ENCODE measurements at places on chromosomes 2 and 18.

DNA sequence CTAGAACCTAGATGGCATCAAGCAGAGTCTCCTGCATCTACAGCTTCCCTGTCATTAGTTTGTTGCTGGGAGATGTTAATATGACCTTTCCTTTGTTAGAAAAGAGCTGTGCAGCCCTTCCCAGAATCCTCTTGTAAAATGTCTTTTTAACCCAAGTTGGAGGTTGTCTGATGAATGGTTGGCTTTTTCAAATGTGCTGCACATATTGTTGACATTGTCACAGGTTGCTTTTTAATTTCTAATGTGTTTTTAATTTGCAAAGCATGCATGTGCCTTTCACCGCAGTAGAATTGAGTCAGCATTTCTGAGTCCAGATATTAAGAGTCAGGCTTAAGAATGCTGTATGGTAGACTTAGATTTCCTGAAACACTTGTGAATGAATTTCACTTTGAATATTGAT, 120.8 kb downstream of the GREB1L start:
- DNase-seq = no peak

- no peak for DNase-seq
Measured at GRCh38 chr2:97932975-97933662, 62.6 kb downstream of the TMEM131 start.

GRCh38 chr2:192645811-192646598, 451.3 kb upstream of the TMEFF2 start:
- no peak for DNase-seq

DNA sequence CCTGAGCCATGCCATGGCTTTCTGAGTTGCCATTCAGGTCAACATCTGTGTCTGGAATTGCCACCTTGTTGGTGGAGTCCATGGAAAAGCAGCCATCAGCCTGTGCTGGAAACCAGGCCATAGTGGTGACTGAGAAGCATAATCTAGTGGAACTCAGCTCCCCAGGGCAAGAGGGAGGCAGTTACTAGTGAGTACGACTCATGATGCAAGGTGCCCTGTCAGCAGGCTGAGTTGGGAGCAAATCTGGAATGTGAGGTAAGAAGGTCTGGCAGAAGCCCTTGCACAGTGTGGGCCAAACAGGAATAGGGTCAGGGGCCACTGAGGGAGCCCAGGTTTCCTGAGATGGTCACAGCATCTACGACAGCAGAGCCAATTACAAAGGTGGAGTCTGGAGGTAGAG, 37.1 kb downstream of the SULT1C2 start:
- DNase-seq = no peak

DNA sequence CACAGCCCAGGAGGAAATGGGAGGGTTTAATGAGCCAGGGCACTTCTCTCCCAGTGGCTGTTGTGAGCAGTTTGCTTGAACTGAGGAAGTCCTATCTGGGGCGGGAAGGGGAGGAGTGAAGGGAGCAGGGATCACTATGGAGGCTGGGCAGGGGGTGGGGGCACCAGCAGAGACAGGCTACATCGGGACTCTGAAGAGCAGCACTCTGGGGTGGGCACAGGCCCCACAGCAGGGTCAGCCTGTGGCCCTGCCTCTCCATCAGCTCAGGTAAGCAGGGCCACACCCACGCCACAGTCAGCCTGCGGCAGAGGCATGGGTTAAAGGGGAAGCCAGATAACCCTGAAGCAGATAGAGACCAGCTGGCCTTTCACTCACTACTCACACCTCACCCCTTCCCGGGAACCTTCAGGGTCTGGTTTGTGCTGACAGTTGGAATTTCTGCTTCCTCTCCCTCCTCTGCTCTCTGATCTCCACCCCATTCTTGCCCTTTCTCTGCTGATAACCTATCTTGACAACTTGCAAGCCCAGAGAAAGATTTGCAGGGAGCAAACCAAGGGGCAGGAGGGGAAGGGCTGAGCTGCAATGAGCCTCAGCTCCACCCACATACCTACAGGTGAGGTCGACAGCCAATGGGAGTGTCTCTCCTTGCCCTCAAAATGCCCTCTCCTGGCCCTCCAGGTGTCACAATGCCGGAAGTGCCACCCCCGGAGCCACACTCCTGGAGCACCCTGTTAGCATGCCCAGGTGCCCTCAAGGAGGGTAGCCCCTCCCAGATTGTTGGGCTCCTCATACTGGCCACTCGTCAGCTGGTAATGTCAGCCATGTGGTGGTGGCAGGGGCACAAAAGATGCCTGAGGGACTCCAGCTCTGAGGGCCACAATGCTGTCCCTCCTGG, 3.7 kb downstream of the SIGLEC15 start:
- no peak for DNase-seq

GRCh38 chr2:63057249-63058143, 6.9 kb downstream of the OTX1 start:
- DNase-seq = no peak

DNA sequence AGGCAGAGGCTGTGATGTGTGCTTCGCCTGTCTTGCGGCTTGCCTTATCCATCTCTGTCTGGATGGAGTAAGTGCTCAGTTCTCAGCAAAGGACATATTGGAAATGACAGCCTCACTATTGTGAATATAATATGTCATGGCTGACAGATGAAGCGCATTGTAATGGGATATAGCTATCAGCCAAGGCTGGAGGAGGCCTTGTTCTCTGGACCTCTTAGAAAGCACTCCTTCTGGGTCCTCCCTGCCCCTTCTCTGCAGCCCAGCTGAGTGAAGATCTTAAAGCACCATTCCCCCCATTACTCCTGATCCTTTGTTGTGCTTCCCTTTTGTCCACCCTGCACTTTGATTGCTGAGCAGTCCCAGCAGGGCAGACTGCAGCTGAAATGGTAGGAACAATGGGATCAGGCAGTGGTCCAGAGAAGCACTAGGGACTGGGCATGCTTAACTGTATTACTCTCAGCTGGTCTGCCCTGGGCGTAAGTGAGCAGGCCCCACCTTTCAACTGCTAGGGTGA, 265.3 kb downstream of the SETBP1 start:
- DNase-seq = no peak

GRCh38 chr2:140814141-140814540, 1316.7 kb downstream of the LRP1B start:
- DNase-seq = no peak

GRCh38 chr2:11932962-11933361, 186.5 kb downstream of the LPIN1 start:
- no peak for DNase-seq

DNA sequence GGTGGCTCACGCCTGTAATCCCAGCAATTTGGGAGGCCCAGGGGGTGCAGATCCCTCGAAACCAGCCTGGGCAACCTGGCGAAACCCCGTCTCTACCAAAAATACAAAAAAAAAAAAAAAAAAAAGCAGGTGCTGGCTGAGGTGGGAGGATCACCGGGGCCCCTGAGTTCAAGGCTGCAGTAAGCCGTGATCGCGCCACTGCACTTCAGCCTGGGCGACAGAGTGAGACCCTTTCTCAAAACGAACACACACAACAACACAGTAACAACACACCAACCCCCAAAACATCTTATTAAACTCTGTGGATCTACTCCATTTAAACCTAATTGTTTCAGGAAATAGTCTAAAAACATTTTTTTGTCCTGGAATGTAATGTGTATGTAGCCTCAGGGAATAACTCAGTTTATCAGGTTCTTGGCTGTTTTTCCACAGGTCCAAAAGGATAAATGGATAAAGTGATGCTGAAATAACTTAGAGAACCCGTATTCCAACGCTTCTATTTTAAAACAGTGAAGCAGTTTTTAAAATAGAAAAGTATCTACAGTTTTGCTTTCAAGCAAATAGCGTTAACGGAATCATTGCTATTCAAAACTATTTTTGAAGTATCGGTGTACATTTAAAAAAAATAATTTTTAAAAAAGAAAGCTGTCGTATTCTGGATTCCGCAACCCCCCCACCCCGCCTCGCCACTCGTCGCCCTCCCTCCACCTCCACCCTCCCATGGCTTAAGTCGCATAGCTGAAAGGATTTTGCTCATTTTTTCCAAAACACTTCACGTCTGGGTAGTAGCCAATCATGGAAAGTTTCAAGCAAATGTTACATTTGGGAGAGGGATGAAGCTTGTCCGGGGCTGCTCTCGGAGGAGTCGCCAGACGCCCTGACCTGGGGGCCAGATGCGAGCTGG, 895 bp upstream of the GLS start:
- DNase-seq = no peak

DNA sequence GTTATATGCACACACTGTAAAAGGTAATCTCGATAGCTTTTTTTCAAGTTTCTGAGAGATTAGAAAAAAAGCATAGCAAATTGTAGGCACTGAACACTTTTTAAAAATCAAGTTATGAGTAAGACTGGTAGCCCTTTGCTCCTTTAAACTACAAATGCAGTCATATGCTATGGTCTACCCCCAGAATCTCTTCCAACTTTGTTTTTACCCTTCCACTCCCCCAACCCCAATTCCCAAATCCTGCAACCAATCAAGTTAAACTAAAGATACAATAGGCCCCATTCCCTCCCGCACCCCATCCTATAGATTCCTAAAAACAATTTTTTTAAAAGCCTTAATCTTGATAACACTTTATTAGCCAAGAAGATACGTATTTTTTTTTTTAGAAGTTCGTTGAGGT, 752 bp upstream of the BAZ2B start:
- no peak for DNase-seq

DNA sequence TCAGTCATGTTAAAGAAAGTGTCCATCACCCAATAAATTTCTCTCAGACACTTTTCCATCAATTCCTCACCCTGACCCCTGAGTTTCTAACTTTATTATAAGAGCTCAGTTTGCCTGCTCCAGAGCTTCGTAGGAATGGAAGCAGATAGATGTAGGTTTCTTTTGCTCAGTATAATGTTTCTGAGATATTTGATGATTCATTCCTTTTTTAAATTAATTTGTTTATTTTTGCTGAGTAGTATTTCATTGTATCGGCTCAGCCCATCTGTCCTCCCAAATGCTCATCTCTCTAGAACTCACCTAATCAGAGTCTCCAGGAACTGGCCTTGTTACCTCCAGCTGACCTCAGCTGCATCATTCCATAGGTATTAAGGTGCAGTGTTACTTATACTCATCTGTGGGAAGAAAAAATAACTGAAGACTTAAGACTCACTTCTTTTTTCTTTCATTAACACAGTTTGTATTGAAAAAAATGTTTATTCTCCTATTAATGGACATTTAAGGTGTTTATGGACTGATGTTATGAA, 11.9 kb upstream of the BCL2L11 start:
- no peak for DNase-seq

Data from DMS 273 treated with DMSO at 0.1 percent for 48 hours (cell line).